Endodermal cell (in vitro differentiated cells): ENCODE measurements at places on chromosomes 2 and 18. TPM values are rescaled to one million over a fixed set of nuclear protein-coding genes. Genes with fewer than 3 reads are reported as not detected.

DNA sequence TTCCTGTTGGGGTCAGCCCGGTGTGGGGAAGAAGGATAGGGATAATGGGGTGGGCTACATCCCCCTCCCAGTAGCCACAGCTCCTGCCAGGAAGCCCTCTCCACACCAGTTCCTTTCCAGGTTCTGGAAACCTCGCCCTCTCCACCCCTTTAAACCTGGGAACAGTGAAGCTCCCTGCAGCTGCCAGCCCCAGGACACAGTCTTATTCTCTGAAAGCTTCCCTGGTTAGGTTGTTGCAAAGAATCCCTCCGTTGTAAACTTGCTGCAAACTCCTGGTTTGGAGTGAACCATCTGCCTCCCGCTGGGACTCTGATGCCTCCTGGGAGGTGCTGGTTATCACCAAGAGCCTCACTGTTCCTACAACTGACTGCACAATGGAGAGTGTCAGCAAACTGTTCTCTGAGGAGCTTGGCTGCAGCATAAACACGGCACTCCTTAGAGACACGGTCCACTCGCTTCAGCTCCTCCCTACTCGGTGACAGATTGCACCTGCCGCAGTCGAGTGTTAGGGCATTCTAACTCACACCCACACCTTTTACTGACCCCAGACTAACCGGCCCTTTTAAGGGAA is 261.8 kb upstream of the RAB6C start:
- peak; percentile 75 for DNase-seq

DNA sequence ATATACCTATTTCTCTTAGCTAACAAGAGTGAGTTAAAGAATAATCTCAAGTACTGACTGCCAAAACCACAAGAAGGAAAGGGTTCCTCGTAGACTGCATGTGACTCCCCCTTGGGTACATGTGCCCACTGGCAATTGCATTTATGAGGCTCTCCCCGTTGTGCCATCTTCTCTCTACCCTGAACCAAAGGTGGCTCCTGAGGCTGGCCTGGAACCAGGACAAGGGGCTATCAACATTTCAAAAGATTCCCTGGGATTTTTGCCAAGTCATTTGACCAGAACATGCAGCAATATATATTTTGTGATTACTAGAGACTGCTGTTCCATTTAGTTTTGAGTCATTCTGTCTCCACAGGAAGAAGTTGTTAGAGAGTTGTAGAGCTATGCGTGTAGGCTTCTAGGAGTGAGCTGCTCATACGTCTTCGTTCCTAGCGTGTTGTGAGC is 45.8 kb downstream of the LAMA3 start:
- no peak for DNase-seq

- DNase-seq: peak; percentile 47
Measured at GRCh38 chr2:144402251-144402650, 117.7 kb downstream of the ZEB2 start.

- DNase-seq: peak; percentile 94
Measured at GRCh38 chr2:20962939-20963557, 80.8 kb downstream of the APOB start.

- DNase-seq: no peak
Measured at GRCh38 chr2:168519534-168520308, 63.6 kb downstream of the CERS6 start.

- DNase-seq: no peak
Measured at GRCh38 chr2:181300600-181301291, 156.4 kb upstream of the ITGA4 start.

DNA sequence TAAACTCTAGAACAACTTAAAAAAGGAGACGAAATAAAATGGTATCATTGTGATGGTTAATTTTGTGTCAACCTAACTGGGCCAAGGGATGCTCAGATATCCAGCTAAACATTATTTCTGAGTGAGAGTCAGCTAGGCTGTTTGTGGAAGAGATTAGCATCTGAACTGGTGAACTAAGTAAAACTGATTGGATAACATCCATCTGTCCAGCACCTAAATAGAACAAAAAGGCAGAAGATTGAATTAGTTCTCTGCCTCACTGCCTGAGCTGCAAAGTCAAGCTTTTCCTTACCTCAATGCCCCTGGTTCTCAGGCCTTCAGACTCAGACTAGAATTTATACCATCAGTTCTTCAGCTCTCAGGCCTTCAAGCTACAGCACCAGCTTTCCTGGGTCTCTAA is 30.0 kb downstream of the PPP3R1 start:
- no peak for DNase-seq

DNA sequence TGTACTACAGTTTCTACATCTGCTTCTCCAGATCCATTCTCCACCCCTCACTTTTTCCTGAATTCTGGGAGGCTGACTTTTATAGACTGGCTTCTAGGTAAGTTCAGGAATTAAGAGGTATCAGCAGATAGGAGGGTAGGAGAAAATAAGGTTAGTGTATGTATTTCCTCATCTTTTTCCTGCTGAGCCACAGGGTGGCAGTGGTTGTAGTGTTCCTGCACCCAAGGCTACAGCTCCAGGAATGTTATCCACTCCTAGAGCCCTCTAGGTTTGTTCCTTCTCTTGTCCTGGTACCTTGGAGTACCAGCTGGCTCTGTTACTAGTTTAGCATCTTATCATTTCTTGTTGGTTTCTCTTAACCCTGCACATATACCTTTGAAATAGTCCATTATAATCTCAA is 40.7 kb upstream of the C2orf66 start:
- DNase-seq: peak; percentile 51

DNA sequence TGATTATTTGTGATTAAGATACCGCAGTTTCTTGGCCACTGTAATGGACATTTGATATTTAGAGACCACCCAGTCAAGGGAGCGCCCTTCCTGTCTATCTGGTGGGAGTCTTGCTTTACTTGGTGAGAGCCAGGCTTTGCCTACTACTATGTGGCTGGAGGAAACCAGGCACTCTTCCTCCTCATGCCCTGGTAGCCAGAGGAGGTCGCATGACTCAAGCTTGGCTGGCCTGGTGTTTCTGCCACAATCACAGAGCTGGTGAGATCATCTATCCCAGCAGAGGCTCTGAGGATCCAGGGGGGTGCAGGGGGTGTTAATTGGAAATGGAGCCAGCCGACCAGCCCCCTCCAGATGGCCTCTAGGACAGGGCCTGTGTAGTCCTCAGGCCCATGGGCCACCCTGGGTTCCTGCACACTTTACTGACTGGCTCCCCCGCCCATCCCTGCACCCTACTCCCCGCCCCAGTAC is 46.8 kb upstream of the BIN1 start:
- DNase-seq: no peak

DNA sequence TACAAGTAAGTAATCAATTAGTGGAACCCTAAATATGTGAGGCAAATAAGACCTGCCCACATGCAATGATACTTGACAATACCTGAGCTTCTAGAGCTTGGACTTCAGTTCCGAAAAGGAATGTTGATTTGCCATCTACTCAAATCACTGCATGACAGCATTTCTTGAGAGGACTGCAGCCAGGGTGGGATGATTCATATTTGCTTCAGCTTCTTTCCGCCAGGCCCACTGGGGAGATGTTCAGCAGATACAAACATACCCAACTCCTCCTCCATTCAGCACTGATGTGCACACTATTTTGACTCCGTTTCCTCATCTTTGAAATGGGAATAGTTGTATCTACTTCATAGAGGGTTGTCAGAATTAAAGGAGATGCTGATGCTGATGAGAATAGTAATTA is 28.8 kb upstream of the TMEM177 start:
- DNase-seq: no peak

- DNase-seq: peak; percentile 95
Measured at GRCh38 chr2:96148410-96149217, 3.4 kb upstream of the DUSP2 start.

GRCh38 chr18:13566941-13567746 is 159.2 kb downstream of the FAM210A start:
- no peak for DNase-seq

DNA sequence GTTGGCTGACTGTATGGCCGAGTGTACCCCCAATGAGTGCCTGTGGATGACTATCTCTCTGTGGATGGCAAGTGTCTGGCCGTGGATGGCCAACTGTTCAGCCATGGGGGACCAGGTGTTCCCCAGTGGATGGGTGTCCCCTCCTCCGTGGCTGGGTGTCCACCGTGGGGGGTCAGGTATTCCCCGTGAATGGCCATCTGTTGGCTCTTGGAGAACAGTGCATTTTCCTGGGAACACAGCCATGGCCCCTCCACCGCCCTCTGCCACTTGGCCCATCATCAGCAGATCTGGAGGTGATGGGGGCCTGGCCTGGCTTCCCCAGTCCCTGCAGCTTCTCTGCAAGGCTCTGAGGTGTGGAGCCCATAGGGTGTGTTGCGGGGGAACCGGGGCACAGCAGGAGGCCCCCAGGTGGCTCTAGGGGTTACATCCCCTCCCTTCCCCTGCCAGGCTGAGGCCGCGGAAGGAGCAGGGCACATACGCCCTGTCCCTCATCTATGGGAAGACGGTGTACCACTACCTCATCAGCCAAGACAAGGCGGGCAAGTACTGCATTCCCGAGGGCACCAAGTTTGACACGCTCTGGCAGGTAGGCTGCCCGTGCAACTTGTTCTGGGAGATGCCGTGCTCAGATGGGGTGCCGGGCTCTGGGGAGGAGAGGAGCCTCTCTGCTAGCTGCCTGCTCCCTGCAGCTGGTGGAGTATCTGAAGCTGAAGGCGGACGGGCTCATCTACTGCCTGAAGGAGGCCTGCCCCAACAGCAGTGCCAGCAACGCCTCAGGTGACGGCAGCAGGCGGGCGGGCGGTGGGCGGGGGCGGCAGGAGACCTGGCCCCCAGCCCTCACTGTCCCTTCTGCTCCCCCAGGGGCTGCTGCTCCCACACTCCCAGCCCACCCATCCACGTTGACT is 19.3 kb downstream of the ZAP70 start:
- no peak for DNase-seq

- DNase-seq: no peak
Measured at GRCh38 chr2:36177282-36177681, 178.3 kb upstream of the CRIM1 start.

GRCh38 chr2:231263118-231263831 is 64.8 kb downstream of the ARMC9 start:
- no peak for DNase-seq

DNA sequence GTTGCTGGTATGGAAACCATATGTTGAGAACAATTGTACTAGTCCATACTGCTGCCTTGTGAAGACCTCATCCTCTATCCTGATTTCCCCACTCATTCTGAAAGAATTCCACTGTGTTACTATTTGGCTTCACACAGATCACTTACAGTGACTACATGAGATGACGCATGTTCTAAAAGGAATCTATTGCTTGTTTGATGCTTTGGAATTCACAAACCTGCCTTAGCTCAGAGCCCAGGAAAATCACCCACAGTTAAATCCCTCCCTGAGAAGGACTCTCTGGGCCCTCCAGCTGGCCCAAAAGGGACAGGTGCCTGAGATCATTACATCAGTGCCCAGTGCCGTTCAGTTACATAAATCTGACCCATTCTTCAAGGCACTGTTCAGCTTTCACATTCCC is 45.3 kb downstream of the KLHL29 start:
- DNase-seq: peak; percentile 7

DNA sequence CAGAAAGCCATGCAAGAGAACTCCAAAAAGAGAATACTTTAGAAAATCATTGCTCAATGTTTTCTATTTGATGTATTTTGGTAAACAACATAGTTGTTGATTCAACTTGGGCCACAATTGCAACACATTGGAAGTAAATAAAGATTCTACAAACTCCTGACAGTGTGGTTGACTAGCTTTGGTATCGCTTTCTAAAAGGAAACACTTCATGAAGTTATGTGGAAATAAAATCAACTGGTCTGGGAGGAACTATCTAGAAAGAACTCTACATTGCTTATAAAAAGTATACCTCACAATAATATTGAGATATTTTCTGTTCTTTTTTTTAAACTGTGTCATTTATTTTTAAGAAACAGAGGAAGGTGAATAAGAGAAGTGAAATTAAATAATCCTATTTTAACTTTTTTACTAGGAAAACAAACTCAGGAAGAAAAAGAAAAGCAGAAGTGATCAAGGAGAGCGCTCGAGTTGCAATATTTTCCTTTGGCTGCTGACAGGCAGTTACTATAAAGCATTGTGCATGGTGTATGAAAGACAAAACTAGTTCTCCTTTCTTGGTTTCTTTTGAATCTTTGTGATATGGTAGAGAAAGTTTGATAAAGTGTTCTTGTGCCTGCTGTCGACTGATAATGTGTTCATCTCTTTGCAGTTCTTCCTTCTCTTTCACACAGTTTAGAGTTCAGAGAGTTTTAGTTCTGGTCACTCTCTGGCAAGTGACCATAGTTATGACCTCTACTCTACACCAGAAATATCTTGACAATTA is 3.0 kb downstream of the DHRS9 start:
- DNase-seq: no peak

DNA sequence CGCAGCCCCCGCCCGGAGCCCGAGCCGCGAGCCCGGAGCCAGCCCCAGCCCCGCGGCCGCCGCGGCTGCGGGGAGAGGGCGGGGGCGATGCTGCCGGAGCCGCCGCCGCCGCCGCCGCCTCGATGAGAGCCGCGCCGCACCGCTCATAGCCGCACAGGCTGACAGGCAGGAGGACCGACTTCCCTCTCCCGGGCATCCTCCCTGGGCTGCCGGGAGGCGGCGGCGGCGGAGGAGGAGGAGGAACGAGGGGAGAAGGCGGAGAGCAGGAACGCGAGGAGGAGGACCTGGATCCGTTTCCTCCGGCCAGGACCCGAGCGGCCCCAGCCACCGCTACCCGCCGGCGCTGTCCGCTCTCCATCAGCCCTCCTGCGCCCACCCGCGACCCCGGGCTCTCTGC is 370 bp downstream of the KLHL29 start:
- DNase-seq: peak; percentile 79

DNA sequence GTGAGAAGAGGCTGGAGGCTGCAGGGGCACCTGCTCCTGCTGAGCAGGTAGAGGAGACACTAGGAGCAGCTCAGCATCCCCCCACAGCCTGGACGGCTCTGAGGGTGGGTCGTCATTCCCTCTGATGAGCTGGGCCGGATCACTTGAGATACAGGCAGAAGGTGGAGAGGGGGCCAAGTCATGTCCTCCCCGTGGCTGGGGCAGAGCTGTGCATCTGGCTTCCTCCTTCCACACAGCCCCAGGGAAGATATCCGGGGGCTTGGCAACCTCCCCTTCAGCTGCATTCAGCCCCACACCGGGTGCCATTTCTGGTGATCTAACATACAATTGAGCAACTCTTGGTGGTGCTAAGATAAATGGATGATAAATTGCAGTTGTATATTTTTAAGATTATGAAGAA is 236.9 kb downstream of the LDLRAD4 start:
- DNase-seq: no peak

The CRYGC gene
- not detected in 2 replicates for total RNA-seq

The FSHR gene
- total RNA-seq: 2.4 and 4.7 TPM in 2 replicates

The MARCHF4 gene
- 0.51 to 1.3 TPM (median 0.78 TPM) in 3 replicates for total RNA-seq

The ZSWIM2 gene
- not detected in 3 replicates for total RNA-seq

The PDE1A gene
- 0.32 to 1.0 TPM in 2 of 3 replicates, not detected in the other for total RNA-seq

The MAP3K19 gene
- total RNA-seq: not detected in 3 replicates

The SKOR2 gene
- total RNA-seq: 0.18 TPM in 1 of 2 replicates, not detected in the other
